Cortex of kidney (tissue), 1 donor: ENCODE measurements at places on chromosomes 2 and 18.

- DNase-seq: no peak
Observed at GRCh38 chr2:230225486-230225885, at the start of gene SP140. Gene SP140 (plus strand): TSS chr2:230225736. CDS start chr2:230225845, 109 bp downstream.

- DNase-seq: no peak
Observed at GRCh38 chr2:232545511-232546375, 4.6 kb downstream of the TIGD1 start.

DNA sequence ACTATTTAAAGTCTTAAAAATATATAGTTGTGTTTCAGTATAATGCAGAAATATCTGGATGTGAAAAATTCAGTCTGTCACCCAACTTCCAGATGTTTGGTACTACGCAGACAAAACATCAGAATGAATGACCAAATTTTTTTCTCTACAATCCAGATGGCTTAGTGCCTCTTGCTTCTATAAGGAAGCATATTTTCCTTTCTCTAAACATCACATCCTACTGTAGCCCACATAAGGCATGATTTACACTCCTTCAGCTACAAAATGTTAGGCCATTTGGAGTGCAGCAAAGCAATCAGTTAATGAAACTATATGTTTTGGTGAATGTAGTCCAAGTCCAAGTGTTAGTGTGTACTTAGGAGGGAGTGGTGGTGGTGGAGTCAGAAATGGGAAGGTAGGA, 162.9 kb upstream of the SIX2 start:
- no peak for DNase-seq

DNA sequence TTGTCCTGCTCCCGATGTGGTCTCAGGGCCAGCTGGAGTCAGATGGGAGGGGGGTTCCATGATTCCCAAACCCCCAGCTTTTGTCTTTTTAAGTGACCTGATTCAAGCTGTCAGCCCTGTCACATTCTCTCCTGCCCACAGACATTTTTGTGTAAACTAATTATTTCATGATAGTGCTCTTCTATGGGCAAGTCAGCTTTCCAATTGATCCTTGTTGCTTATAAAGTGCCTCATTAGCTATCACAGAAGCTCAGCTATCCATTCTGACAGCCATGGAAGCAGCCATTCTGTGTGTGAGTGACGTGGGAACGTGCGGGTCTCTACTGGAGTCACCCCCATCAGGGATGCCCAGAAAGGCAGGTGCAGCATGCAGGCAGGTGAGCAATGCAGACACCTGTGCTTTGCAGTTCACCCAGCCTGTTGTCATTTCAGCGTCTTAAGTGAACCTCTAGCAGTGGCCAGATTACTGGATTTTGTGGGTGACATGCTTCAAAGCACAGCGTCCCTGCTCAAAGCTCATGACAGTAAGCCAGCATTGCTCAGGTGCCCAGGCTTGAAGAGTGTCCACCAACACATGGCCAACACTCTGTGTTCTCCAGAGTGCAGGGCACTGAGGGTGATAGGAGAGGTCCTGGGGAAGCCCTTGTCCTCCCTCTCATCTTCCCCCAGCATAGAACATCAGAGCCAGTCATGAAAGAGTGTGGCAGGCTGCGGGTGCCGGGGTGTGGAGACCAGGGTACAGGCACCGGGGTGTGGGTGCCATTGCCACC, 162.1 kb upstream of the SH3BP4 start:
- DNase-seq: no peak

GRCh38 chr2:120566331-120567035, 169.2 kb upstream of the GLI2 start:
- no peak for DNase-seq

GRCh38 chr2:44494006-44494405, 132.3 kb downstream of the CAMKMT start:
- no peak for DNase-seq

DNA sequence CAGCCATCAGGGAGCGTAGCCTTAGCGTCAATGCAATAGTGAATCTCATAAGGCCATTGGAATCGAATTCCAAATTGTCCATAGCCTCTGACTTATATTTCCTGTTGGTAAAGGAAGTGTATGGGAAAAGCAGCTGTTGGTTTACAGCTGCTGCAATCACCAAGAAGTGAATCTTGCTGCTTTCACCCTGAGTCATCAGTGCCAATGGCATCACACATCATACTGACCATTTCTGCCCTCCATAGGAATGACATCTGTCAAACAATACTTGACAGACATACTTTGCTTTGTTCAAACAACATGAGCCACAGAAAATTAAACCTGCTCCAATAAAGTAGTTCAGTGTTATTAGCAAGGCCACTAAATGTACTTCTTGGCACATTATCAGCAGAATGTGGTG, 111.2 kb upstream of the KLHL29 start:
- DNase-seq: no peak

DNA sequence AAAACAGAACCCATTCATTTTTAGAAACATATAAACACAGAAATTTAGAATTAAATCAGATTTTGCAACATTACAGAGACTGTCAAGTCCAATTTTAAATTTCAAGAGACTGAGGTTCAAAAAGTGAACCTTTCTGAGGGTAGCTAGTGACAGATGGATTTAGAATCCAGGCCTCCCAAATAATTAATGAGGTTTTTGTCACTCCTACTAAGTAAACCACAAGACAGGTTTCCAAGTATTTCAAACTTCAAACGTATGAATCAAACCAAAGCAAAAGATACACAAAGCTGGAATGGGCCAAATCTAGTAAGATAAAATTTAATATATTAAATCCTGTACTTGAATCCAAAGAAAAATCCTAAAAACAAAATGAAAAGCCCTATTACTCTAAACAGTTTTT, 25.3 kb downstream of the PPP4R3B start:
- no peak for DNase-seq
